Nephron progenitor cell (in vitro differentiated cells): ENCODE measurements at places on chromosomes 16 and 17.
A peak's percentile ranks its signal among the peaks of the same experiment; 100 is the strongest.

DNA sequence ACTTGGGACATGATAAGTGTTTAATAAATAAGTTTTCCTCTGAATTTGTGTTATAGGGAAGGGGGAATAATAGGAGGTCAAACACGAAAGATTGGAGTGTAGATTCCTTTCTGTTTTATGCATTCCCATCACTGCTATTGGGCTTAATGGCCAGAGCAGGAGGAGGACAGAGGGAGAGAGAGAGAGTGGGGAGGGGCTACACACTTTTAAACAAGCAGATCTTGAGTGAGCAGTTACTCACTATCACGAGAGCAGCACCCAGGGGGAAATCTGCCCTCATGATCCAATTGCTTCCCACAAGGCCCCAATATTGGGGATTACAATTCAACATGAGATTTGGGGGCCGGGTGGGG lies 505.0 kb downstream of the GRIN2A start:
- no peak for DNase-seq

- no peak for DNase-seq
Observed at GRCh38 chr17:55159251-55159650, 105.5 kb upstream of the HLF start.

GRCh38 chr16:12199524-12199923 lies 223.0 kb downstream of the SNX29 start:
- no peak for DNase-seq

DNA sequence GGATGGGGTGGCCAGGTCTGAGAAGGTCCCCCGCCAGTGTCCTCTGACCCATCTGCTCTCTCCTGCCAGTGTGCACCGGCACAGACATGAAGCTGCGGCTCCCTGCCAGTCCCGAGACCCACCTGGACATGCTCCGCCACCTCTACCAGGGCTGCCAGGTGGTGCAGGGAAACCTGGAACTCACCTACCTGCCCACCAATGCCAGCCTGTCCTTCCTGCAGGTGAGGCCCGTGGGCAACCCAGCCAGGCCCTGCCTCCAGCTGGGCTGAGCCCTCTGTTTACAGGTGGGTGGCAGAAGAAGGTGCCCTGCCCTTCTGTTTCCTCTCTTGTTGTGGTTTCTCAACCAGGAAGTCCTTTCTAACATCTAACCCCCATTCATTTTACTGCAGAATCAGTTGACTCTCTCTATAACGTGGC lies 7.1 kb downstream of the ERBB2 start:
- DNase-seq: no peak

GRCh38 chr16:30066761-30067583 lies 1.4 kb downstream of the ALDOA start:
- no peak for DNase-seq

- DNase-seq: no peak
Observed at GRCh38 chr16:11016524-11016988, 72.2 kb downstream of the CLEC16A start.

DNA sequence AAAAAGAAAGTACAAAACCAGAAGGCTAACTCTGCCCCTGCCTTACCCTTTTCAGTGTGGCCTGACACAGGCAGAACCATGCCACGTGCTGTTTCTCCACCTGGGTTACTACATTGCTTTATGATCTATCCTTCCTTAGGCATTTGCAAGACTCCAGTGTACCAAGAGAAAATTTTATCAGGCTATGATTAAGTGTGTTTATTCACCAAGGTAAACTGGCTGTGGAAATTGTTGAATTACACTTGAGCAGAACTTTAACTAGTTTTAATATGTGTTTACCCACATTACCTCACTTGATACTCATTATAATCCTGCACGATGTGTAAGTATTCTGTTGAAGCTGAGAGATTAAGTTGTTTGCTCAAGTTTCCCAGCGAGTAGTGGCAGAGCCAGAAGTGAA lies 129.7 kb upstream of the MYOCD start:
- DNase-seq: no peak

DNA sequence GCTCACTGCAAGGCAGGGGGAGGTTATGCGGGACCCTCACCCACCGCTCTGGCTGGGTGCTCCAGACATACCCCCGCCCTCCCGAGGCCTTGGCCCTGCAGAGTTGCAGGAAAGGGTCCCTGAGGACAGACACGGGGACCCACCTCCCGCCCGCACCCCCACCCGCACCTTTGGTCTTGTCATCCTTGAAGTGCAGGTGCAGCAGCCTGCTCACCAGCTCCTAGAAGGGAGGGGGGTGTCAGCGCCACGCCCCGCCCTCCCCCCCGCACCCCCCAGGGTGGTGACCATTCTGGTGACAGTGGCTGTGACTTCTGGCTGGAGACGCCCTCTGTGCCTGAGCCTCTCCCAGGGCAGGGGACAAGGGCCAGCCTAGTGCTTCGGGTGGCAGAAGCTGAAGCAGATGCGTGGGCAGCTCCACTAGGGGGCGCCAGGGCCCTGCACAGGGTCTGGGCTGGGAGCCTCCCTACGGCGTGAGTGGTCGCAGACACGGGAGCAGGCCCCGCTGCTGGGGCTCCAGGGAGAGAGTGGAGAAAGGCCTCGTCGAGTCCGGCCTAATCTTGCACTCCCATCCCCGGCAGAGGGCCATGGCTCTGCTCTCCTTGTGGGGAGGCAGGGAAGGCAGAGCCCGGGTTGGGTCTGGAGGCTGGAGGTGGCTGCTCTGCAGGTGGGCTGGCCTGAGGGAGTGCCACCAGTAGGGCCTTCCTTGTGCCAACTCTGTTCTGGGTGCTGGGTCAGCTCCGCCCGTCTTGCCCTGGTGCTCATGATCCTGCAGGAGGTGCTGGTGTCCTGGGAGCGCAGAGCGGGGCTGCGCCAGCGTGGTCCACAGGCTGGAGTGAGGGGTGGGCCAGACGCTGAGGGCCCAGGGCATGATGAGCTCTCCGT lies 2.7 kb downstream of the CENPX start:
- DNase-seq: peak; percentile 84

DNA sequence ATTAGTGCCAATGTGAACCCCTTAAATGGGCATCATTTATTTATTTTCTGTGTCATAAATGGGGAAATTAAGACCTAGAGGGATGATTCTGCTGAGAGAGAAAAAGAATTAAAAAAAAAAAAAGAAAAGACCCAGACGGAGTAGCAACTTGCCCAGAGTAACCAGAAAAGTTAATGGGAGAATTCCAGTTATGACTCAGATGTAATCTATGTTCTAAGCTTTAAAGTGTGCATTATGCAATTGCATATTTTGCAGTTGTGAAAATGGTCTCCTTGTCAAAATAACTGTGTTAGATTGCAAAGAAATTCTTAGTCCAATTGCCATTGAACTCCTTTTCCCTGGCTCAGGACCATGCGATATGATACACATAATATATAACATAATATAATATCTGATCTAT lies 38.6 kb upstream of the TBX2 start:
- no peak for DNase-seq

GRCh38 chr17:45425125-45425983 lies 7.3 kb downstream of the ARHGAP27 start:
- DNase-seq: peak; percentile 66

- no peak for DNase-seq
Observed at GRCh38 chr16:71746442-71747046, 22.0 kb upstream of the PHLPP2 start.

GRCh38 chr16:57000271-57001025 lies 11.1 kb downstream of the NLRC5 start:
- no peak for DNase-seq

- DNase-seq: no peak
Observed at GRCh38 chr16:75854152-75854551, 127.9 kb upstream of the CPHXL start.

DNA sequence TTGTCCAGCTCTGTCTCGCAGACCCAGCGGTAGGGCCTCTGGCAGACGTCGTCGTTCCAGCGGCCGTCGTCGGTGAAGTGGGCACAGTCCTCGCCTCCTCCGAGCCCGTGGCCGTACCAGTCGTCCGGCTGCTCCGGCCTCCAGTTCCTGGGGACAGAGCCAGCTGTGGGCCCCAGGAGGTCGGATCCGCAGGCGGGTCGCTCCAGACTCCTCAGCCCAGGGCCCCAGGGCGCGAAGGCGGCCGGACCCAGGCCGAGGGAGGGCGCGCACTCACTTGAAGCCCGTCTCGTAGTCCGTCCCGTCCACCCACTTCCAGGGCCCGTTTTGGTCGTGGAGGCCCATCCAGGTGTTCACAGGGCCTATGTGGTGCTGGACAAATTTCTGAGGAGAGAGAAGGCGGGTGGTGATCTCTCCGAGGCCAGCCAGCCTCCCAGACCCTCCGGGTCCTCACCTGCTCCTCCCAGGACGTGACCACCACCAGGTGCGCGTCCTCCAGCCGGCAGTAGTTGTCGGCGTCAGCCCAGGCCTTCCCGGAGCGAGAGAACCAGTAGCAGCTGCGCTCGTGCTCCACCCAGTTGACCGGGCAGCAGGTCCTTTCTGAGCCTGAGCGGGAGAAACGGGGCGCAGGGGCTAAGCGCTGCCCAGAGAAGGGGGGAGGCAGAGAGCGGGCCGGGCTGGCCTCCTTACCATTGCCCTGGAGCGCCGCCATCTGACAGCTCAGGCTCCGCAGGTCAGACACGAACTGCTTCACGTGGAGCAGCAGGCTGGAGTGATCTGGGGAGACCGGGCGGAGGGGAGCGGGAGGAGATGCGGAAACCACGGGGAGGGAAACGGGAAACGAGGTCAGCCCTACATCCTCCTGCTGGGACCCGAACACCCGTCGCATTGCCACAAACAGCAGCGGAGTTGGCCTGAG lies 5.2 kb downstream of the ASGR1 start:
- DNase-seq: peak; percentile 66

- DNase-seq: no peak
Observed at GRCh38 chr16:732936-733335, 6.0 kb downstream of the HAGHL start.

DNA sequence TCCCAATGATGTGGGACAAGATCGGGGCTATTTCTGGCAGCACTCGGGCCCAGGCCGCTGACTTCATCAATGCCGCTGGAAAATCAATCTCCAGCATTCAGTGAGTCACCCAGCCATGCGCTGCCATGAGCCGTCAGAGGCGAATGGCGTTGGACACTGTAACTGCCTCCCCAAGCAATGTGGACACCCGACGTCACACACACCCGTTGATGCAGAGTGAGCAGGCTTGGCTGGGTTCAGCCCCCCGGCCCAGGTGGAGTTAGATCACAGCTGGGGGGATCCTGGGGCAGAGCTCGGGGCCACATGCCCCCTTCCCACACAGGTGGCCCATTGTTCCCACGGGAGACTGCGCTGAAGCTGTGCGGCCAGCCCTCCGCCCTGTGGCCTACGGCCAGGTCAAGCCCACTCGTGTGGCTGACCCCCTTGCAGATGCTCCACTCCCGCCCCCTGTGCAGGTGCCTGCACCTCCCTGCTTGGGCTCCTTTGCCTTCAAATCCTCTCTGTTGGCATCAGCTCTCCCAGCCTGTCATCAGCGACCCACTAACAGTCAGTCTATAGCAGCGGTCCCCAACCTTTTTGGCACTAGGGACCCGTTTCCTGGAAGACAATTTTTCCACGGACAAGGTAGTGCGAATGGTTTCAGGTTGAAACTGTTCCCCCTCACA lies 89.9 kb downstream of the TBC1D16 start:
- DNase-seq: no peak

DNA sequence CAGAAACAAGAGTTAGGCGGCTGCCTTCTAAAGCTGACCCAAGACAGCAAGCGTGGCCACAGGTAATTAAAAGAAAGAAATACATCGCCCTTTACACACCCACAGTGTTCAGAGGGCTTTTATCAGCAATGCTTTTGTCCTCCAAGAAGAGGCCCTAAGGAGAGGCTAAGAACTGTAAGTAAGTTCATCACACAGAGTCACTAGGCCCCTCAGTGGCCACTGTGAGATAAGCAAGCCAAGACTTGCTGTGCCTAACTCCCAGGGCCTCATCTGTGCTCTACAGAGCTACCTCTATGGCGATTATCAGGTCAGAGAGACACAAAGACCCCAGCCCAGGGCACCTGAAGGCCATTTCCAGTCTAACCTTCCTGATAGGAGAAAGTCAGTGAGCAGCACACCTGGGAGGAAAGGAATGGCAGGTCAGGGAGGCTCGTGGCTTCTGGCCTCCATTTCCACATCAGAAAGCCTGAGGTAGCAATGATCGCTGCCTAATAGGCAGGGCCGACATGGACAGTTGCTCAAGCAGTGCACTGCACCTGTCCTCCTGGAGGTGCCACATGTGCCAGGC lies 545.2 kb upstream of the CDH11 start:
- DNase-seq: no peak
